ENCODE measurements at places on chromosomes 3 and 15. TPM values are rescaled to one million over a fixed set of nuclear protein-coding genes. Genes with fewer than 3 reads are reported as not detected.

Gene CHRNA5
- total RNA-seq = 10.0 TPM

Gene PRC1
- 143 TPM for total RNA-seq

Gene NOX5
- total RNA-seq = not detected

Gene CHRM5
- not detected for total RNA-seq

Gene ZNF80
- total RNA-seq = not detected

Gene CADM2
- 1.8 TPM for total RNA-seq

Gene CRELD1
- total RNA-seq = 22.2 TPM

Gene SEMA4B
- 61.0 TPM for total RNA-seq

Gene RAD51
- total RNA-seq = 16.1 TPM

Gene IL5RA
- not detected for total RNA-seq

Gene DNASE1L3
- total RNA-seq = not detected

Gene SLCO3A1
- total RNA-seq = 2.5 TPM

Gene TF
- under 0.01 TPM for total RNA-seq

Gene PLSCR5
- total RNA-seq = not detected

Gene COL6A5
- not detected for total RNA-seq

Gene PPCDC
- 34.4 TPM for total RNA-seq

Gene ALS2CL
- total RNA-seq = 4.9 TPM

Gene TIGIT
- not detected for total RNA-seq

Gene ANKRD63
- total RNA-seq = 0.45 TPM

Gene EXD1
- total RNA-seq = 0.22 TPM

Data from H7 (cell line).